Lower lobe of right lung (tissue), 2 donors: ENCODE measurements at places on chromosomes 7 and 10. TPM values are rescaled to one million over a fixed set of nuclear protein-coding genes. Genes with fewer than 3 reads are reported as not detected.

The GPR26 gene
- not detected for total RNA-seq

The KNDC1 gene
- 10.3 TPM for total RNA-seq

The ZMYND11 gene
- total RNA-seq = 68.9 TPM

The IFIT1 gene
- 71.8 TPM for total RNA-seq

The PRTFDC1 gene
- 3.8 TPM for total RNA-seq

The CHN2 gene
- total RNA-seq = 14.2 TPM

The CHRM2 gene
- total RNA-seq = 2.8 TPM

The MYL10 gene
- not detected for total RNA-seq

The PYROXD2 gene
- 17.8 TPM for total RNA-seq

GRCh38 chr7:32218154-32218467 lies 147.9 kb upstream of the PDE1C start:
- no peak for DNase-seq
- no peak overlapping the region for H3K4me3 ChIP-seq
- H3K27ac ChIP-seq = no peak overlapping the region

GRCh38 chr10:72483471-72483870 lies 128.8 kb upstream of the DNAJB12 start:
- H3K4me3 ChIP-seq = no peak overlapping the region
- peak; percentile 52 for DNase-seq
- H3K27ac ChIP-seq = no peak overlapping the region
- no peaks in the 10 kb centered on the region for H3K36me3 ChIP-seq
- H3K4me1 ChIP-seq = no peaks in the 10 kb centered on the region

DNA sequence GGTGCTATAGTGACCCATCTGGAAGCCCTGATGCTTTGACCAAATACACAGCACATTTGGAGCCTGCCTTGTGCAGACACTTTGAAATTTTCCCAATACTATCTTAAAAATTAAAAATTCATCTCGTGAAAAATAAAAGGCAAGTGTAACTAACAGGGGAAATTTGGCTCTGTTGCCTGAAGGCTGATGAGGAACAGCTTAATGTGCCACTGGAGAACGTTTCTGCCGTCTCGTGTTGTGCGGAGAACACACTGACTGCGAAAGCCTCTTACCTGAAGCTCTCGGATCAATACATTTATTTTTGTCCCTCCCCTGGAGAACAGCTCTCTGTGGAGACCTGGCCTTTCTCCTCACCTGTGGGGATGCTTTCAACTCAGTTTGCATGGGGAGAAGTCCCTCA lies 77.2 kb upstream of the CHST15 start:
- H3K27me3 ChIP-seq = no peaks in the 10 kb centered on the region
- no peak overlapping the region for H3K27ac ChIP-seq
- no peak for DNase-seq
- H3K4me3 ChIP-seq = no peak overlapping the region

GRCh38 chr7:117961235-117961634 lies 88.0 kb upstream of the CTTNBP2 start:
- H3K36me3 ChIP-seq = no peaks in the 10 kb centered on the region
- H3K4me1 ChIP-seq = no peaks in the 10 kb centered on the region
- no peak overlapping the region for H3K4me3 ChIP-seq

DNA sequence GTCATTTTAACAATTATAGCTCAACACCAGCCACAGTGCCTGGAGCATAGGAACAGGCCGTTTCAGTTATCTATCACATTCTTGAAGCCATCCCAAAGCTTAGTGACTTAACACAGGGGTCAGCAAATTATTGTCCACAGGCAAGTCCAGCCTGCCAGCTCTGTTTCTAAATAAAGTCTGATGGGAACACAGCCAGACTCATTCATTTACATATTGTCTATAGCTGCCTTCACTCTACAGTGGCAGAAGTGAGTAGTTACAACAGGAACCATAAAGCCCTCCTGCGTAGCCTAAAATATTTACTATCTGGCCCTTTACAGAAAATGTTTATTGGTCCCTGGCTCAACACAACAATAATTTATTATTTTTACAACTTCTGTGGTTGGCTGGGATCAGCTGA lies 407.5 kb upstream of the AUTS2 start:
- no peak overlapping the region for H3K27ac ChIP-seq
- no peak overlapping the region for H3K4me3 ChIP-seq
- DNase-seq = no peak

- no peaks in the 10 kb centered on the region for H3K36me3 ChIP-seq
- H3K4me3 ChIP-seq = no peak overlapping the region
These were observed 128.6 kb upstream of the SEMA3E start for GRCh38 chr7:83777406-83778072.

DNA sequence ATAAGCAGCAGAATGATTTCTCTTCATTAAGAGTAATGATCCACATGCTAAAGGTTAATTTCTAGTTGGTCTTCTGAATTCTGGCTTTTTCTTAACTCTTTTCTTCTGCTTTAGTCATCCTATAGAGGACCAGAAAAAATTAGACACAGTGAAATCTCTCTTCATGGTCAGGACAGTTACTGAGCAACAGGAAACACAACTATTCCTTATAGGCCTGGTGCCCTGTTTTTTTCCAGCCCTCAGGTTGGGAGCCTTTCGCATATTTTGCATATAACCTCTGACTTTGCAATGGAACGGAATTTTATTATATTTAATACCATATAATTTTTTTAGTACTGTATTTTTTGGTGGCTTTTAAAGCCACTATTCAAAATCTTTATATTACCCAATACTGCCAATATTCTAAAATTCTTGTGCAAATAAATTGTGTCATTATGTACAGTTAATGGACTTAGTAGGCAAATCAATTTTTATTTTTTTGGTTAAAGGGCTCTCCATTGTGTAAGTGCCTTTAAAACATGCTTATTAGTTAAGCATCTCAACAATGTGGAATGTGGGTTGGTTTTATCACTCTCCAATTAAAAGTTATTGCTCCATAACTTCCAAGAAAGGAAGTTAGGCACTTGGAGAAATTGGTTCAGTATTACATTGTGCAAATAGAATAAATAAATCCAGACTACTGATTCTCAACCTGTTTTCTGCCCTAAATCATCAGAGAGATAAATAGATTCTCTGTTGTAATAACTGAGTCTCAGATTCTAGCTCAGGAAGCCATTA lies 22.5 kb downstream of the ARL4A start:
- peaks cover under 1% of the 10 kb centered on the region for H3K4me1 ChIP-seq
- no peak for DNase-seq
- no peaks in the 10 kb centered on the region for H3K27me3 ChIP-seq
- no peaks in the 10 kb centered on the region for H3K36me3 ChIP-seq
- no peak overlapping the region for H3K4me3 ChIP-seq

DNA sequence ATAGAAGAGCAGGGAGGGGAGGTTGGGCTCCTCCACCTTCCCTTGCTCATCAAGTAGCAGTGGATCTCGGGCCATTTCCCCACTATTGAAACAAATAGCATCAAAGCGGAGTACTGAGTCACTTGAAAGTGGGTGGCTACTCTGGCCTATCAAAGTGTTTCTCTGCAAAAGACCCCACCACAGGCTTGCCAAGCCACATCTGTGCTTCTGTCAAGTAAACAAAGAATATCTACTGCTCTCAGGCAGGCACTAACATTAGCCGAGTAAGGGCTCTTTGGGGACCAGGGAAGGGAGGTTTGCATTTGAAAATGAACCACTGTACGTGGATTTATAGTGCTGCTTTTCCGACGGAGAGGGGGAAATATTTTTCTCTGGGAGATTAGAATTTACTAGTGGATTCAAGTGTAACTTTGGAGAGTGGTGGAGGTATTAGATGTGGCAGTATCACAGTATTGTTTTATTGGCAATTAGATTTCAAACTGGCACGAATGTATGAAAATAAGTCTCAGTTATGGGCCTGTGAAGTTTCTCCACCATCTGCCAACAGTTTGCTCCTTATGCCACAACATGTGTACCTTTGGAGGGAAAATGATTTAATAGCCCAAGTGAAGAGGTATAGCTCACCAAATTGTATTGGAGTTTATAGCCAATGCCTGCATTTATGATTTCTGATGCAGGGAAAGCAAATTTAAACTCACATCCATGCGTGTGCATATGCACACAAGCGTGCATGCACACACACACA lies 97.5 kb downstream of the RPS24 start:
- H3K27me3 ChIP-seq = no peaks in the 10 kb centered on the region
- no peak overlapping the region for H3K27ac ChIP-seq
- no peaks in the 10 kb centered on the region for H3K4me1 ChIP-seq
- no peaks in the 10 kb centered on the region for H3K36me3 ChIP-seq
- H3K4me3 ChIP-seq = no peak overlapping the region

DNA sequence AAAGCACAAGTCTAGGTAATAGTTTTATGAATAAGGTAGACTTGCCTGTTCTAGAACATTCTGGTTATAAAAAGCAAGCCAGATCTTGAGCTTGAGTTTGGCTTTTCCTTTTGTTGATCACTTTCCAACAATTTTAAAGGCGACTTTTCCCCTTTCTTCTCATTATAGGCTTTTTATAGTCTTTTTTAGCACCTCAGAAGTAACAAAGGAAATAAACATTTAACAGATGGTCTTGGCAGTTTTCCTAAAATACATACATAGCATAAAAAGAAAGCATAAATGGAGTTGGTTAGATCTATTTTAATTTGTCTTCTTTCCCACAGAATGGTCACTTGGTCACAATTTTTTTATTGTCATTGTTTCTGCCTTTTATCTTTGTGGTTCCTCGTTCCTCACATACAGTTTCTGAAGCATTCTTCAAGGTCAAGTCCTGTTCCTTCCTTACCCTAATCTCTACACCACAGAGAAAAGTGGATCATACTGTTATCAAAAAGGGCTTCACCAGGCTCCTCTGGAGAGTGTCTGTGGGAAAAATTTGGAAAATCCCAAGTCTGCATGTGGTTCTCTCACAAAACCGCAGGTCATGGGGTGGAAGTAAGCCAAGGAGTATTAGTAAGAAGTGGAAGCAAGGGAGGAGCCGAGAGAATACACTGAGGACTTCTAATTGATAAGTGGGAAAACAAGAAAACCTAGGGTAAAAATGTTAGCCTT lies 31.3 kb downstream of the THNSL1 start:
- H3K4me3 ChIP-seq = no peak overlapping the region
- no peaks in the 10 kb centered on the region for H3K36me3 ChIP-seq
- no peak for DNase-seq
- H3K27ac ChIP-seq = no peak overlapping the region
- no peaks in the 10 kb centered on the region for H3K27me3 ChIP-seq

GRCh38 chr7:104906032-104906431 lies 108.0 kb upstream of the KMT2E start:
- H3K27me3 ChIP-seq = no peaks in the 10 kb centered on the region
- no peaks in the 10 kb centered on the region for H3K4me1 ChIP-seq
- no peak for DNase-seq

DNA sequence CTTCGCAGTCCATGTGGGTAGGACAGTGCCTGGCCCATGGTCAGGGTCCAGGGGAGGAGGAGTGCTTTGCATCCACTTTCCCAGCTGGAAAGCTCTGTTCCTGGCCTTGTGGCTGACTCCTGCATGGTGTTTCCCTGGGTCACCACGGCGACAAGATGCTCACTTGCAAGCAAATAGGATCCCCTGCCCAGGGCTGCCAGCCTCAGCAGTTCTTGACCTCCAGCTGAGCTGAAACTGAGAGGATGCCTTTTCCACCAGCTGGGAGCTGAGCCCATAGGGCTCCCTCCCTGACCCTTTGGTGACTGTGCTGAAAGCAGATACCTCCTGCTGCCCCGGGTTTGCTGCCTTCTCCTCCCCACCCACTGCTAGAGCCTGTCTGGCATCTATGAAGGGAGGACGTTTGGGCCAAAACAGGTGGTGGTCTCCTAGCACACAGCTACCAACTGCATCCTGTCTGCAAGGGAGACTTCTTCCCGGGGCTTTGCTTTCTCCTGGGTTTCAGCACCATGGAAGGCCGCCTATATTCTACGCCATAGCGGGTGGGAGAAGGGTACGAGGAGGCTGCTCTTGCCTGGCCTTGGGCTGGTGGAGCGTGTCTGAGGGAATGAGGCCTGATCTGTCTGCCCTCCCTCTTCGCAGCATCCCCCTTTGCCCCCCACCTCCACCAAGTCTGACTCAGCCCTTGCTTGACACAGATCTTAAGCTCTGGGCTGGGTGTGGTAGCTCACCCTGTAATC lies 34.4 kb downstream of the UBTD1 start:
- no peak overlapping the region for H3K4me3 ChIP-seq
- no peaks in the 10 kb centered on the region for H3K27me3 ChIP-seq
- H3K4me1 ChIP-seq = no peaks in the 10 kb centered on the region
- no peak overlapping the region for H3K27ac ChIP-seq
